NCI-H82 (cell line): ENCODE measurements at places on chromosomes 3 and 15.

DNA sequence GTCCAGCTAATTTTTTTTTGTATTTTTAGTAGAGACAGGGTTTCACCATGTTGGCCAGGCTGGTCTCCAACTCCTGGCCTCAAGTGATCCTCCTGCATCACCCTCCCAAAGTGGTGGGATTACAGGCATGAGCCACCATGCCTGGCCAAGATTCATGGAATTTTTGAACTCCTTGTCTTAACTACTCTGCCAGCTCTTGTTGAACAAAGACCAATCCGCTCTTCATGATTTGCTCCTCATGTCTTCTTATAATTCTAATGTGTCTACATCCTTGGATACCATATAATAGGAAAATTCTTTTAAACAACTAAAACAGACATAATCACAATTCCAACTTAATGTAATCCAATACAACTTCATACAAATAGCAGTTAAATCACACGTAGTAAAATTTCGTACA, 21.3 kb downstream of the UBA5 start:
- DNase-seq = no peak

- peak; percentile 40 for DNase-seq
Measured at GRCh38 chr3:156172536-156172935, 52.2 kb downstream of the KCNAB1 start.

DNA sequence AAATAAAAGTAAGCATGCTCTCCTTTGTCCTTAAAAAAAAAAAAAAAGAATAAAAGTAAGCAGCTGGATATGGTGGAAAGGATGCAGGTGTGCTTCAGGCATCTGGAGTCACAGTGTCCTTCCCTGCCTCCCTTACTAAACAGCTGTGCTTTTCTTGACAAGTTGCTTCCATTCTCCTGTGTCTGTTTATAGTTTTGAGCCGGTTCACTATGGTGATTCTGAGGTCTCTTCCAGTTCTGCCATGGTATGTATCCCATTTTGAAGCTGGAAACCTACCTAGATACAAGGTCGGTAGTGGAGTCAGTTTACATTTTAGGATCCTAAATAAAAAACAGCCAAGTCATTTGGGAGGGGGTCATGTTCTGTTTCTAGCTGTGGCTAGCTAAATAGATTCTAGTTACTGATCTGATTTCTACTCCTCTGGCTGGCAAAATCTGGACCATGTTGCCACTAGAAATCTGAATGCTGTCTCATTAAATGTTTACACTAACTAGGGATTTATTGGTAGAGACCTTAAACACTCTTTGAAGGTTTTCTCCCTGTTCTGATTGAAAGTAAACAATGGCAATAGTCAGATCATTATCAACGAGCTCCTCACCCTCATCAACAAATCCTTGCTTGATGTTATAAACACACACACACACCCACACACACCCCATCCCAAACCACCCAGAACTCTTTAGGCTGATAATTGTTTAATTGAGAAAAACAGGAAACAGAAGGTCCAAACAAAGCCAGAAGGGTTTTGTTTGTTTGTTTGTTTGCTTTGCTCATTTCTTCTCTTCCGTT, 7.9 kb downstream of the TNFSF10 start:
- DNase-seq = no peak

- DNase-seq = no peak
Measured at GRCh38 chr15:98375513-98376340, 272.6 kb upstream of the IGF1R start.

GRCh38 chr3:126665959-126666657, 11.2 kb upstream of the TXNRD3 start:
- no peak for DNase-seq

- DNase-seq = peak; percentile 47
Measured at GRCh38 chr3:51384055-51384725, 901 bp upstream of the MANF start.

- DNase-seq = no peak
Measured at GRCh38 chr15:64105113-64105704, 9.4 kb downstream of the SNX1 start.

GRCh38 chr3:74410276-74410941, 204.1 kb downstream of the CNTN3 start:
- DNase-seq = no peak

GRCh38 chr3:10353661-10354360, 32.9 kb upstream of the SEC13 start:
- DNase-seq = no peak

- no peak for DNase-seq
Measured at GRCh38 chr3:51621091-51621892, 49.8 kb upstream of the TEX264 start.

GRCh38 chr3:188286087-188286513, 132.1 kb downstream of the LPP start:
- DNase-seq = no peak

DNA sequence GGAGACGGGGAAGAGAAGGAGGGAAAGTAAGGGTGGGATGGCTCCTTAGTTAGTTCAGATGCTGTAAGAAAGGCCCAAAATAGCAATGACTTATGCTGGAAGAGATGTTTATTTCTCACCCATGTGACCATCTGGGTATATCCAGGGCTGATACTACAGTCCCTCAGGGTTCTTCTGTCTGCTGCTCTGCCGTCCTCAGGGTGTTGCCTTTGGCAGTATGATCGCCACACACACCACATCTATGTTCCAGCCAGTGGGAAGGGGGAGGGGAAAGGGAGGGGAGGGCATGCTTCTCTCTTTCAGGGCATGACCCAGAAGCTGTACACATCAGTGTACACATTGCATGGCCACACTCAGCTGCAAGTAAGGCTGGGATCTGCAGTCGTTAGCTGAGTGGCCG, 10.2 kb downstream of the CD276 start:
- DNase-seq = no peak

DNA sequence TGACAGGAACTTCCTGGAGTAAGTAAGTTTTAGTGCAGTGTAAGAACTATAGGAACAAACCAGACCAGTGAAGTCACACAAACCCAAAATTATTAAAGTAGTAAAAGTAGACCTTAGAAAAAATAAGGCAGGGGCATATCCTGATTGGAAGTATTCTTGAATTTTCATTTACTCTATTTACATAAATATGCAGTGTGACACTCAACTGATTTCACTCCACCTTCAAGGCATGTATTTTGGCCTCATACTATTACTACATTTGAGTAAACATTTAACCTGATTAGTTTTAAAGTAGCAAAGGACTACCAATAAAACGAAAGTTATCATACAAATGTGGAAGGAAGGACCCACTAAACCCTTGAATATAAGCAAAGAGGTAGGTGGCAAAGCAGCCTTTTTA, 22.8 kb downstream of the TRNT1 start:
- no peak for DNase-seq

- DNase-seq = peak; percentile 78
Measured at GRCh38 chr15:92393071-92393979, at the start of gene ST8SIA2. ST8SIA2 (plus strand) TSS chr15:92393881; CDS start chr15:92394065, 184 bp downstream.

DNA sequence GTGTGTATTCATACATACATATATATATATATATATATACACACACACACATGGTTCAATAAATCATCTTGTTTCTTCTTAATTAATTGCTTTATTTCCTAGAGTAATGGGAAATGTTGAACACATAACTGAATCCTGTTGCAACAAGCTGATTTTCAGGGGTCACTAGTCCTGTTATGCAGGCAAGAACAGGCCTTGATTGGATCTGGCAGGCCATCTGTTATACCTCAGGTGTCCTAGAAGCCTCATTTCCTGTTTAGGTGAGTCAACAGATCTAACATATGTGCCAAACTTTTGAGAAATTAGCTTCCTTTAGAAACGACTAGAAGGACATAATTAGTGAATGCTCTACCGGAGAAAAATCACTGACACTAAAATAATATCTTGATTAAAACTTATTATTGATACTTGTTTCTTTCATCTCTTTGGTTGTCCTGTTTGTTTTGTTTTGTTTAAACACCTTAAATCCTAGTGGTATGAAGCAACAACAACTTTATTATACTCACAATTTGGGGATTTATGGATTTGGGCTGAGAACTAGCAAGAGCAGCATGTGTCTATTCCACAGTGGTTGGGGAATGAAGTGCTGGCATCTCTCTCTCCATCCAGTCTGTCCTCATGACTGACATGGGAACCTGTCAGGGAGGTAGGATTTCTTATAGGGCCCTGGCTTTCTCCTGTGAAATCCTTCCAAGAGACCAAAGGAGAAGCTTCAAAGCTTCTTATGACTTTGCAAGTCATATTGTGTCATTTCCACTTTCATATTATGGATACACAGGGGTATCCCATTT, 552.6 kb downstream of the NSUN3 start:
- DNase-seq = peak; percentile 84

- no peak for DNase-seq
Measured at GRCh38 chr3:69723389-69723788, 15.9 kb upstream of the MITF start.

- peak; percentile 57 for DNase-seq
Measured at GRCh38 chr3:127589600-127590281, 792 bp downstream of the TPRA1 start.

- DNase-seq = no peak
Measured at GRCh38 chr3:71056327-71056726, 527.2 kb downstream of the FOXP1 start.

DNA sequence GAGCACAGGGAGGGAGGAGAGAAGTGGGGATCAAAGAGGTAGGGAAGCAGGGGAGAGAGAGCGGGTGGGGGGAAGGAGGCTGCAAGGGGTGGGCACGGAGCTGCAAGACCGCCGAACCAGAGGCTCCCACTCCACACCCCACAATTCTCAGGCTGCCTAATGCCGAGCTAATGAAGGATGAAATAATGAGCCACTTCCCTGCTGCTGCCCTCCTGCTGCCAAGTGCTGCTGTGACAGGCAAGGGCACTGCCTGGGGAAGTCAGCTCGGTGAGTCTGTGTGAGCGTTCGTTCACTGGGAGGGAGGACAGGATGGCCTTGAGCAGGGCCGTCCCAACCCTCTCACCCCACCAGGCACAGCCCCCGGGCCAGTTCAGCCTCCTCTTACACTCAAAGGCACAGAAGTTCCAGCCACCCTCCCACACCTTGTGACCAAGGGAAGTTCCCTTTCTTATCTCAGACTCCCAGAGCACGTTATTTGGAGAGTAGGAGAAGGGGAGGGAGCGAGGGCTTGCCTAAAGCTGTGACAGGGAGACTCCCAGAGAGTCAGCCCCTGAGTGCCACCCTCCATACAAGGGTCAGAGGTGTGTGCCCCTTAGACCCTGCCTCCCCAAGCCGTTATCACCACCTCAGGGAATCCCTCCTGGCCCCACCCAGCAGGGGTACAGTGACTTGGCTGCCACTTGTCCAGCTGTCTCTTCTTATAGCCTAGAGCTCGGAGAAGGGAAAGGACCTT, 12.4 kb downstream of the GLYCTK start:
- DNase-seq = peak; percentile 45

- no peak for DNase-seq
Measured at GRCh38 chr3:111733856-111734255, 125.2 kb upstream of the PHLDB2 start.

DNA sequence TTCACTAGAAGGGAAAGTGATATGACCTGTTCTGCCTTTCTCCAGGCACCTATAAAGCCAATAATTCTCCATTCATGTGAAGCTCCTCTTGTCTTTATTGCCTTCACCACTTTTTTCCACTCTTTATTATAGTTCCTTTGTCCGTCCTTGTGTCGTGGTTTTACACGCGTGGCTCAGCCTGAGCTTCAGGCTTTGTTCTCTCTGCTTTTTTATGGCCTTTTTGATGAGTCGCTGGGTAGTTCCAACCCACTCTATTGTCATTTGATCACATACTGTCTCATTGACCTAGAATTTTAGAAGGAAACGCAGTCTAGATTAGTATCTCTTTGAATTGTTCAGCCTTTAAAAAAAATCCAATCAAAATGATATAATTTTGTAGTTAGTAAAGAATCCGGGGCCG, 403.2 kb downstream of the PTPRG start:
- DNase-seq = no peak

GRCh38 chr3:143122089-143122430, 2.5 kb downstream of the CHST2 start:
- DNase-seq = no peak

DNA sequence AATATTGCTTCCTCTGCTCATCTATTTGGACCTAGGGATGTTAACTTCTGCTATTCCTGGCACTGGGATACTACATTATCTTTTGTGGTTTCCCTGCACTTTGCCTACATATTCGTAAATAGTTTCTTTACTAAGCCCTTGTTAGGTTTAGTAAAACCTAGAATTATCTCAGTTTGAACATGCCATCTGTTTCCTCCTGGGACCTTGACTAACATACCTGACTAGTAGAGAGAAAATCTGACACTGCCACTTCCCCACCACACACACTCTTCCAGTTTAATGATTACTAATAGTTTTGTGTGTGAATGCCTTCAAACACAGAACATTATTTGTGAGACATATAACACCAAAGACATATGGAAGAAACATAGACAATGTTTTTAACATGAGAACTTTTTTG, 28.2 kb upstream of the SOX2 start:
- DNase-seq = no peak

DNA sequence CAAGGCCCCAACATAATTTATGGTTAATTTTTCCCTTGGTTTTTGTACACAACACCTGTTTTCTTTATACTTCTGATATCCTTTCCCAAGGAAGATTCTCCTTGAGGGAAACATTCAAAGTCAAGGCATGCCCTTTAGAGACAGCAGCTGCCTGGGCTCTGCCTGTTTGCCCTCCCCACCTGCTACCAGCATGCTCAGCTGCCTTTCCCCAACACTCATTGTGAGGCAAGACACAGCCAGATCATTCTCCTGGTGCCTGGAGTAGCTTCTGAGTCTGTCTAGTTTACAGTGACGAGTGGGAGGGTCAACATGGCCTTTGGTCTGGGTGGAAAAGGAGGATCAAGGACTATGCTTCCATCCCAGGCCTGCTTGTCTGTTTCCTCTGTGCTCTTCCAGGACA, 132.5 kb downstream of the EPHB1 start:
- no peak for DNase-seq

GRCh38 chr3:167487556-167487955, 13.7 kb upstream of the SERPINI2 start:
- no peak for DNase-seq

- peak; percentile 45 for DNase-seq
Measured at GRCh38 chr15:55694652-55695150, 48.3 kb downstream of the PRTG start.

DNA sequence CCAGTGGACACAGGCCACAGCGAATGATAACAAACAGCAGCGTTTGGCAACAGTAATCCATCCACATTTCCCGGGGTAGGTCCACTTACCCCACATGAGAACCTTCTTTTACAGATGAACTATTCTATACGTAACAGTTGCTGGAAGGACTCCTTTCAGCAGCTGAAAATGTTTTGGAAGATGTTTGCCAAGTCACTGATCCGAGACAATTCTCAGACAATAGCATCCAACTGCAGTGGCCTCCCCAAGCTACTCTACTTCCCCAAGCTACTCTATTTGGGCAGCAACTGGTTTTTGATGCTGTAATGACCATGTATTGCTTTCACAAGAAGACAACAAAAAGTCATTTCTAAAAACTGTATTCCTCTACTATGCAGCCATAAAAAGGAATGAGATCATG, 87.5 kb downstream of the ADAMTS17 start:
- no peak for DNase-seq
